Hepatocyte (in vitro differentiated cells): ENCODE measurements at places on chromosomes 5 and 9. TPM values are rescaled to one million over a fixed set of nuclear protein-coding genes. Genes with fewer than 3 reads are reported as not detected.

GRCh38 chr5:24245821-24246220 is 399.0 kb downstream of the CDH10 start:
- DNase-seq = no peak

DNA sequence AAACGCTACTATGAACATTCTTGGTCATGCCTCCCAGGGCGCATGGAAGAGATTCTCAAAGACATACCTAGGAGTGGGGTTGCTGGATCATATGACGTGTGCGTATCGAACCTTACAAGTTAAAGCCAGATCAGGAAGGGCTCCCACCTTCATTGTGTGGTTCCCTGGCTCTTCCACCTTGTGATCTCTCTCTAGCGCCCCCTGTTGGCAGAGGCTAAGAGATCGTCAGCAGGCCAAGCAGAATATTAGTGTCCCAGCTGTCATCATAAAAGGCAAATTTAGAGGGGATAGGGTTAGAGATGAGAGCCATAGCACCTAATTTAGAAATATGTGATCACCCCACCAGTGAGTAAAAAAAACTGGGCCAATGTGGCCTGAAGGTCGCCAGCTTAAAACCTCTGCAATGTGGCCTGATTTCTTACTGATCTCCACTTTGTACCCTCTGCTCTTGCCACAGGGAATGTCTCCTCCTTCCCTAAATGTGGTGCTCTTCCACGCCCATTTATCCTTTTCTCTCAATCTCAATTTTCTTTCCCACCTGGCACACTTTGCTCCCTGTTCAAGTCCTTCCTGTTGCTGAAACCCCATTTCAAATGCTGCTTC is 91.7 kb upstream of the SHB start:
- DNase-seq = peak; percentile 77

- no peak for DNase-seq
Observed at GRCh38 chr5:42894057-42894456, 82.4 kb upstream of the SELENOP start.

SLC45A2 gene
- 0.97 and 1.8 TPM in 2 replicates for polyA plus RNA-seq

DNA sequence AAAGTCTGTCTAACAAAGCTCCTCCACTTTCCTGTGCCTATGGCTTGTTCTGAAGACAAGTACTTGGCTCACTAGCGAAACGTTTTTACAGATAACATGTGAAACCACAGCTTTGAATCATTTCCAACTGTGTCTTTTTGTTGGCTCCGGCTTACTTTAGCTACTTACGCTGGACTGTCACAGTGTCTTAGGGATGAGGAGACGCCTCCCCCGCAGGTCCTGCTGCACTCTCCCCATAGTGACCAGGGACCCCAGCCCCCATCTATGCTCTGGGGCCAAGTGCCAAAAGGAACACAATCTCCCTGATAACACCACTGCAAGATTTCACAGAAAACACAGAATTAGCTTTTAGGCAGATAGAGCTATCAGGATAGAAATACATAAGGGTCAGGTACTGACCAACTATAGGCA is 219.1 kb downstream of the ADAMTS6 start:
- peak; percentile 46 for DNase-seq

TSSK1B gene
- polyA plus RNA-seq = not detected in 2 replicates

CNTFR gene
- polyA plus RNA-seq = 7.0 and 7.5 TPM in 2 replicates

MARCOL gene
- not detected in 2 replicates for polyA plus RNA-seq

DNA sequence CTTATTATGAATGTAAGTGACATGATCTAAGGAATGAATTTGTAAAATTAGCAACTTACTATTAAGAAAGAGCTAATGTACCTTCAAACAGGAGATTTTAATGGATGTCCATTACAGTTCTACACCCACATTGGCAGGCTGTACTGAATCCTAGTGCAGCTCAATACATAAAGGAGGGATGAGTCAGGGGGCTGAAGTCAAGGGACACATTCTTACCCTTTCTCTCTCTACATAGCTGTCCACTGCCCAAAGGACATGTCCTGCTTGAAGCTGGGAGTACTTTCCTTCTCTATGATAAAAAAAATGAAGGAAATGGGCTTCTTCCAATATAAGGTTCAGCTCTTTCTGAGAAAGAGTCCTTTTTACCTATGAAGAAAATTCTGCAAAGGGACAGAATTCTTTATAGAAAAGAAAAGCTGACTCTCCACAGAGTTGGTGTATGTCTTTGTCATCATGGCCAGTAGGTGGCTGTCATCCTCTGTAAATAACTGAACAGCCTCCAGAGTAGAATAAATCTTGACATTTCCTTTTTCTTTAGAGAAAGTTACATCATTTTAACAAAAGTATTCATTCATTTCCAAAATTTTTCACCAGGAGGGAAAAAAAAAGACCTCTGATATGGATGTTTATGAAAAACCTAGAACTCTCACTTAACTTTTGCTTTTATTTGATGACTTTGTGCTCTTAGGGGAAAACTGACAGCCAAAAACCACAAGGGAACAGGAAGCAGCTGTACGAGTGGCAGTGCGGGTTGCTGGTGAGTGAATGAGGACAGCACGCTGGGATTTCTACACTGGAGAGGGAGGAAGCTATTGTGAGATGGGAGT is 13.1 kb upstream of the IFNA14 start:
- DNase-seq = peak; percentile 32

NR4A3 gene
- polyA plus RNA-seq = 2.9 and 6.1 TPM in 2 replicates

DNA sequence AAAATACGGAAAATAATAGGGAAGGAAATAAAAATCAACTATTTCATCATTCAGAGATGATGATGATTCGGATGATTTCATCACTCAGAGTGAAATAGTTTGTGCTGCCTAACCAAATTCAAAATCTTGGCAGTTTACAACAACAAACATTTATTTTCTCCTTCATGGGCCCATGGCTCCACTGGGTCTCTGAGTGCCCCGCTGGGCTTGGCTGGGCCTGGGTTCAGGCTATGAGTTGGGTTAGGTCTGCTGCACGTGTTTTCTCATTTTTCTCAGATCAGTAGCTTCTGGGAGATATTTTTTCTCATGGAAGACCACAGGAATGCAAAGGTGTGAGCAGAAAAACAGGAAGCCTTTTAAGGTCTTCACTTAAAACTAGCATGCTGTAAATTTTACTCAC is 24.0 kb upstream of the F2RL1 start:
- DNase-seq = no peak

DNA sequence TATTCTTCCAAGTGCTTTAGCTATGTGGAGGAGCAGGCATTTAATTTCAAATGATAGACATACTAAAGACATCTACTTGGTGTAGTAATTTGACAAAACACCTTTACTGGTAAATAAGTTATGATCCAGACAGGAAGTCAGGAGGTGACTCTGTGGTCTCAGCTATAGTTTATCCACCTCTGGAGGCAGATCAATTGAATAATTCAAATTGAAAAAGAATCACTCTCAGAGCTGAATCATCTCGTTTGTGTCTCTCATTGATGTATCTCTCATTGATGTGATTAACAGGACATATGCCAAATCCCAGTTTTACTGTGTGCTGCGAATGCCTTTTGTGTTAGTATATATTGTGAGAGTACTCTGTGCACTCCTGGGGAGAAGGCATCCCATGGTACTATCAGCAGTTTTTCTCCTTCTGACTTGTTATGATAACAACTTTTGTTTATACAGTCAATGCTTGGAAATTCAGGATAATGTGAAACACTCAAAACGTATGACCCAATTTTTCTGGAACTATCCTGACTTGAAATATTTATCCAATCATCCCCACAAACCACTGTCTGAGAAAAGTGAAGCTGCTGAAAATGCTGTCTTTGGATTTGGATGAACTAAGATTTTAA is 48.5 kb upstream of the DAB2 start:
- DNase-seq = no peak

GRCh38 chr9:78144663-78145377 is 91.1 kb upstream of the CEP78 start:
- no peak for DNase-seq

DNA sequence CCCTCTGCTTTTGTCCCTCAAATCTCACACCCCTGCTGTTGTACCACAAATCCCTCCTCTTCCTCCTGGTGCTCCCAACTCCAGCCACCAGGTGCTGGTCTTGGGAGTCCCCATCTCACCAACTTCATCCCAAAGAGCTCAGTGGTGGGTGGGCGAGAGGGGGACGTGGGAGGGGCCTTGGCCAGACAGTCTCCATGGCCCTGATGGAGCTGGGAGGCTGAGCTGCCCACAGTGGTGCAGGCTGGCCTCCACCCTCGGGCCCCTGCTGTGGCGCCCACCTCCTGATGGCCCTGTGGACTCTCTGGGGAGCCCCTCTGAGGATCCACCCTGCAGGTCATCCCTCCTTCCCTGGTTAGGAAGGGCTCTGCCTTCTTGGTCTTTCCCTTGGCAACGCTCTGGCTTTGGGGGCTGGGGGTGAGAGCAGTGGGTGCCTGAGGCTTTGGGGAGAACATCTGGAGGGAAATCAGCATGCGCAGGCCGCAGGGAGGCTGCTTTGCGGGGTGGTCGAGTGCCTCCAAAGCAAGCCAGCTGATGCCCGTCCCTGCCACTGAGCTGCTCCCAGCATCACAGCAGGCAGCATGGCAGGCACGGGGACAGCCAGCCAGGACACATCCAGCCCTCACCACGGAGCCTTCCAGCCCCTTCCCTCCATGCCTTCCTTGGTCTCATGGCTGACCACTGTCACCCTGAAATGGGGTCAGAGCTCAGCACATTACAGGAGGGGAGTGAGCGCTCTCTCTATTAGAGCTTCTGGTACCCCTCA is 7.6 kb upstream of the FAM163B start:
- DNase-seq = no peak

- no peak for DNase-seq
Observed at GRCh38 chr9:69675563-69675962, 3.4 kb upstream of the APBA1 start.

FOXD4L5 gene
- 0.05 and 0.09 TPM in 2 replicates for polyA plus RNA-seq

- DNase-seq = no peak
Observed at GRCh38 chr5:61182449-61182848, 20.2 kb upstream of the SMIM15 start.

- DNase-seq = no peak
Observed at GRCh38 chr5:164346785-164347630, 841.6 kb downstream of the MAT2B start.

DNA sequence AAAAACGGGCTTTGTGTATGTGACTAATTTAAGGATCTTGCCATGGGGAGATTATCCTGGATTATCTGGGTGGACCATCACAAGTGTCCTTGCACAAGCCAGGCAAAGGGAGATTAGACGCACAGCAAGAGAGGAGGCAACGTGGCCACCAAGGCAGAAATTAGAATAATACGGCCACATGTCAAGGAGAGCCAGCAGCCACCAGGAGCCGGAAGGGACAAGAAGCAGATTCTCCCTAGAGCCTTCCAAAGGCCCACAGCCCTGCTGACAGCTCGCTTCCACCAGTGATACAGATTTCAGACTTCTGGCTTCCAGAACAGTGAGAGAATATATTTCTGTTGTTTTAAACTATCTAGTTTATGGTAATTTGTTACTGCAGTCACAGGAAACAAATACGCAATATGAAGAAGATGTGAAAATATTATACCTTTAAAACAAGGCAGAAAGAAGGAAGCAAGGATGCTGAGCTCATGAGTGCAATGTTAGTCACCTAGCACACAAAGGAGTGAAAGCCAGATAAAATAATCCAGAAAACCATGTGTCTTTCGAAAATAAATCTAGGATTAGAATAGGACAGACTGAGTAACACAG is 28.7 kb upstream of the F2RL1 start:
- no peak for DNase-seq

CDC20B gene
- 0.12 TPM in 1 of 2 replicates, not detected in the other for polyA plus RNA-seq

DNA sequence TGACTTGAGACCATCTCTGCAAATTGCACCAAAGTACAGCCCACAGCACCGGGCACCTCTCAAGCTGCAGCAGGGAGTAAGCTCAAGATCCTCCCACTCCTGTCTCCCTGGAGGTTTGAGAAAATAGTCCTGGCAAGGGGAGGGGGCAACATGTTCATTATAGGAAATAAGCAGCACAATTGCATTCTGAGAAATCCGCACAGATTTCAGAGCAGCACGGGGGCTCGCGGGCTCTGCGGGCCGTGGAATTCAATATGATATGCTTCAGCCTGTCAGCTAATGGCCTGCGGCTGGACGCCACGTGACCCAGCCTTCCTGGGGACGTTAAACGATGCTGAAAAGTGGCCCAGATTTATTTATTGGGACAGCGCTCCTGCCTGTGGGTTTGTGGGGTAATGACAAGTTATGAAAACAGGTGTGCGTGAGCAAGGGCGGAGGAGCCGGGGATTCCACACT is 156.4 kb downstream of the DAB2IP start:
- no peak for DNase-seq

PCDHGA1 gene
- polyA plus RNA-seq = not detected in 2 replicates

DNA sequence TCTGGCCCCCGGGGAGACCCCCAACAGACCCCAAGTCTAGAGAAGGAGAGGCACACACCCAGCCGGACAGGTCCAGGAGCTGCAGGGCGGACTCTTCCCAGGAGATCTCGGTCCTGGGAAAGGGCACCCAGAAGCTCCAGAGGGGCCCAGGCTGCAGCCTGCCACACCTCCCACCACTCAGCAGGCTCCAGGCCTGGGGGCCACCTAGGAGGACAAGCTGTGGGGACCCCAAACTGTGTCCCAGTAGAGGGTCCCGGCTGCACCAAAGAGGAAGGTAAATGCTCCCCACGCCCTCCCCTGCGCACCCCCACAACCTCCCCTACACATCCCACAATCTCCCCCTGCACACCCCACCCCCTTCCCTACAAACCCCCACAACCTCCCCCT is 48.5 kb downstream of the PLEKHG4B start:
- no peak for DNase-seq

- DNase-seq = no peak
Observed at GRCh38 chr5:88740604-88741185, 142.3 kb downstream of the MEF2C start.

CRB2 gene
- polyA plus RNA-seq = 5.5 and 7.6 TPM in 2 replicates

DNA sequence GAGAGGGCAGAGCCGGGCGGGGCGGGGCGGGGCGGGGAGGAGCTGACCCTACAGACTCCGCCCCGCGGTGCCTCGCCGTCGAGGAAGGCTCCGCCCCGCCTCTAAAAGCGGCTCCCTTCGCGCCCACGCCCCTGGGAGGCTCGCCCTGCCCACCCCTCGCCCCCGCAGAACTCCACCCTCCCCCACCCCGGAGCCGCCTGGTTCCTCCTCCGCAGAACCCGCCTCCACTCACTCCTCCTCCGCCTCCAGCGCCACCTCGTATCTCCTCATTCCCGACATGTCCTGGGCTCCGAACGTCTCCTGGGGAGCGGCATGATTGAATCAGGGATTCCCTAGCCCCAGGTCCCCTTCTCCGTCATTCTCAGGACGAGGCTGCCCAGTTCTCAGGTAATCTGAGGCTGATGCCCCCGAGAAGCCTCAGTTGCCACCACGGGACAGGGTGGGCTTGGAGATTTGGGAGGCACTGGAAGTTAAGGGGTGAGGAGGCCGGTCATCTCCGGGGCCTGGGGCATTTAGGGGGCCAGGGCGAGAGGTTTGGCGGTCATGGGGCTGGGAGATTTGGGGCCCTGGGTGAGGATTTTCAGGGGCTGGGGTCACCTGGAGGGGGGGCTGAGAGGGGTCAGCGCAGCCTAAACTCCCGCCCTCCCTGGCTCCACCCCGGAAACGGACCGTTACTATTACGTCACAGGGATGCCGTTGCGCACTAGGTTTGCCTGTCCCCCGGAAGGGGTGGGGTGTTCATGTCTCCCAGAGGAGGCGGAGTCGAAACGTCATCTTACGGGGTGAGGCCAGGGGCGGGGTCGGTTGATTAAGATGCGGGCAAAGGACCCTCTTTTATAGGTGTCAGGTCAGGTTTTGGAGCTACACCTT is 3.2 kb upstream of the CCL27 start:
- peak; percentile 99 for DNase-seq

GRCh38 chr5:101212942-101213514 is 309.9 kb upstream of the ST8SIA4 start:
- DNase-seq = no peak

ANKRD18A gene
- 0.36 and 0.59 TPM in 2 replicates for polyA plus RNA-seq
